ENCODE measurements at places on chromosomes 1 and 21.

- no peak for DNase-seq
Measured at GRCh38 chr21:43893536-43894205, 28.6 kb downstream of the AGPAT3 start.

- no peak for DNase-seq
Measured at GRCh38 chr1:39489567-39490239, 1.7 kb upstream of the BMP8A start.

DNA sequence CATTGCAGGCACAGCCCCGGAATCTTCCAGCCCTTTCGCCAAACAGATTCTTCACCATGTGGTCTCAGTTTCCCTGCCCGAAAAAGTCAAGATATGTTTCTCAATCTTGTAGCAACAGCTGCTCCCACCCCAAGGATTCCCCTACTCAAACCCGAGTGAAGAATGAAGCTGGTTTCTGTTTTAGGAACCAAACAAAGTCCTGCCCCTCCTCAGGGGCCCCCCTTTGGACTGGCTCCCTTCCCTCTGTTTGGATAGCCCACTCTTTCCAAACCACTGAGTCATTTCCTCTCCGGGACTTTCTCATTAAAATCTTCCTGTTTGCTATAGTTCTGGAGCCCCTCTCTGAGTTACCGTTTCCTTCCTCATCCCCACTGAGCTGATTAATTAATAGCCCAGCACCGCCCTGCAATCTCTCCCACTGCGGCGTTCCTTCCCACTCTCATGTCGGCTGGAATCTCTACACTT, 100.9 kb downstream of the TSEN15 start:
- DNase-seq, result no peak

DNA sequence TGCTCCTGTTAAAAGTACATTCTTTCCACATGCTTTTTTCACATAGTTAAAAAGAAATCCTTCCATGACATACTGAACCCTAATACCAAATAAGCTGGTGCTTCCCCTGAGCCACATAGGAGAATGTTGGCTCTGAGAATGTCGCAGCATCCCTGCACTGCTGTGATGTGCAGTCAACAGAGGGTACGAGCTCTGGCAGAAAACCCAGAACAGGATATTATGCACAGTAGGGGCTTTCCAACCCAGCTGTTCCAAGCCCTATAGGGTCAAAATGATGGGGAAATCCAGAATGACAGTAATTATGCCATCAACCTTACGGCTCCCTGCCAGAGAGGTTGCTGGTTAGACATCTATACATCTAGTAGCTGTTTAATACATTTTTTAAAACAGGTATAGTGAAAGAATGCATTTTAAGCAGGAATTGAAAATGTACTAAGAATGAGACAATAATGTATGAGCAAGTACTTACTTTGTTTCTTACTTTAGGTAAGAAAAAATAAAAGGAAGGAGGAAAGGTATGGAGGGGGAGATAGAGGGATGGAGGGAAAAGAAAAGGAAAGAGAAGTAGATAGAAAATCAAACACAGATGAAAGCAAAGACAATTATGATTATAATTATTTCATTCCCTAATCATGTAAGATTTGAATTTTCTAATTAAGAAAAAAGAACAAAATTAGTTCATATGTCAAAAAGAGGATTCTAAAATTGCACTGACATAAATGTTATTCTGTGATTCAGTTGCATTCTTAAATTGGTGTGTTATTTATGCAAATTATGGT, 126.0 kb downstream of the NR5A2 start:
- no peak for DNase-seq

DNA sequence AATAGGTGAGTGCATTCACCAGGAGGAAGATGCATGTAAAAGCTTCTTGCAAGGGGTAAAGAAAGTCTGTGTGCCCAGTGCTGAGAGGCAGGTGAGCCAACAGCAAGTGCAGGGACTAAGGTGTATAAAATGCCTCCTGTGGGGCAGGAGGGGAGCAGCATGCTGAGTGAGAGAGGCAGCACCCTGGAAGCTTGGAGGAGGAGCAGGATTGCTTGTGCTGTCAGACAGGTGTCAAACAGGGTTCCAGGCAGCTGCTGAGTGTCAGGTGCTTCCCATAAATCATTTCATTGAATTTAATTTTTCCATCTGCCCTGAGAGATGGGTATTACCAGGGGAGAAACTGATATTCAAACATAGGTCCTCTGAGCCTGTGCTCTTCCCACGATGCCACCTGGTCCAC, 13.9 kb downstream of the BSND start:
- no peak for DNase-seq

- no peak for DNase-seq
Measured at GRCh38 chr1:66046415-66046814, 253.7 kb downstream of the PDE4B start.

- no peak for DNase-seq
Measured at GRCh38 chr1:54403808-54404261, 2.4 kb downstream of the SSBP3 start.

- no peak for DNase-seq
Measured at GRCh38 chr21:31938330-31939301, 65.8 kb downstream of the HUNK start.

DNA sequence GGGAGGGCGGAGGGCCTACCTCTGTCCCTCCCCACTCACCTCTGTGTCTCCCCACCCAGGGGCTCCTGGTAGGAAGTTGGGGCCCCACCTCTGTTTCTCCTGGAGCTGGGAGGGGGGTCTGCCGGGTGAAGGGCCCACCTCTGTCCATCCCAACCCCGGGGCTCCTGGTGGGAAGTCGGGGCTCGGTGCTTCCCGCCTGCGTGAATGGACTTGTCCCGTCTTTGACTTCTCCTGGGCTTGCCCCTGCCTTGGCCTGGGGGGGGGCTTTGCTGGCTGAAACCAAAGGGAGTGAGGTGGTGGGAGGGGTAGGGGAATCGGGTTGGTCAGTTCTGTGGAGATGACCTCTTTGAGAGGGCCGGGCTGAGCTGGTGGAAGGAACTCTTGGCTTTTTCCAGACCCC, 5.8 kb downstream of the AGRN start:
- no peak for DNase-seq

GRCh38 chr1:100721526-100722207, 2.1 kb downstream of the VCAM1 start:
- DNase-seq, result no peak

DNA sequence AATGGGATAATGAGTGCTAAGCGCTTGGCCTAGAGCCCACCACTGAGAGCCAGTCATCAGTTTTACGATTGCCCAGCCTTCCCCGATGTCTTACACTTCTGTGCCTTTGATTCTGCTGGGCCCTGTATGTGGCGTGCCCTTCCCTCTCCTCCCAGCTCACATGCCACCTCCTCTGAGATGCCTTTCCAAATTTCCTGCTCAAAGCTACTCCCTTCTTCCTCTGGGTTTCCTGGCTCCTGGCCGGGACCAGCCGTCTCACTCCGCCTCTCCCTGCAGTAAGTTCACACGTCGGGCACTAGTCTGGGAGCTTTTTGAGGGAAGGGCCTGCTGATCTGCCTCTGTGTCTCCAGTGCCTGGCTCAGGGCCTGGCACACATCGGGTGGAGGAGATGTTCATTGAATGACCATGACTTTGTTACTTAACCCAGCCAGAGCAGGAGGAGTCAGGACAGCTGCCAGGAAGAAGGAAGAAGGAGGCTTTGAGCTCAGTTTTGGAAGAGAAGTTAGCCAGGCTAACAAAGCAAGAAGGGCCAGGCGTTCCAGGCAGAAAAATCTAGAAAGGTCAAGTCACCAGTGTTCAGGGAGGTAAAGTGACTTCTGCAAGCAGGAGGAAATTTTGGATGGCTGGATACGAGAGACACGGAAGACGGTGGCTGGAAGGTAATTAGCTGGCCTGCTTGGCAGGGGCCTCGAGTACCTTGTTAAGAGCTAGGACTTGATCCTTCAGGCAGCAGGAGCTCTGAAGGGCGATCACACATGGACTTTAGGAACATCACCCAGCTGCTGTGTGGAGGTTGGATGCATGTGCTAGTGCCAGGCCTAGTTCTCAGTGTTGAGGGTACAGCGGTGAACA, 63.6 kb downstream of the EPHB2 start:
- no peak for DNase-seq

DNA sequence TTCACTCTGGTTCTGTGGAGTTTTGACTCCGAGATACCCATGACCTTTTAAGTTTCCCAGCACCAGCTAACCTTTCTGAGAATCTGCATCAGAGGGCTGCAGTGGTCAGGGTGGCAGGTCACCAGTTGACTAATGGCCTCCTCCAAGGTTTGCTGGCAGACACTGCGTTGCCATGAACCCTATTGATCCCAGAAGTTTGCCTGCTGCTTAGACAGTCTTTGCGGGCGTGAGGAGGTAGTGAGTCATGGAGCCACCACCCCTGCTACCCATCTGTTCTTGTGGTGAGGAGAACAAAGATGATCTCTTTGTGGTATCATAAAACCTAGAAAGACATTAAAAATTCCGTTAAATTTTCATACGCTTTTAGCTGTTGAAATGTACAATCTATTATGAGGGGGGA, 180.4 kb downstream of the FGGY start:
- no peak for DNase-seq

- peak; percentile 57 for DNase-seq
Measured at GRCh38 chr1:89670163-89670562, 37.2 kb downstream of the LRRC8C start.

- no peak for DNase-seq
Measured at GRCh38 chr1:197799271-197799670, 24.0 kb upstream of the DENND1B start.

GRCh38 chr21:44480200-44481053, 25.1 kb downstream of the LRRC3 start:
- no peak for DNase-seq

- no peak for DNase-seq
Measured at GRCh38 chr1:42143896-42144710, 9.1 kb upstream of the GUCA2B start.

DNA sequence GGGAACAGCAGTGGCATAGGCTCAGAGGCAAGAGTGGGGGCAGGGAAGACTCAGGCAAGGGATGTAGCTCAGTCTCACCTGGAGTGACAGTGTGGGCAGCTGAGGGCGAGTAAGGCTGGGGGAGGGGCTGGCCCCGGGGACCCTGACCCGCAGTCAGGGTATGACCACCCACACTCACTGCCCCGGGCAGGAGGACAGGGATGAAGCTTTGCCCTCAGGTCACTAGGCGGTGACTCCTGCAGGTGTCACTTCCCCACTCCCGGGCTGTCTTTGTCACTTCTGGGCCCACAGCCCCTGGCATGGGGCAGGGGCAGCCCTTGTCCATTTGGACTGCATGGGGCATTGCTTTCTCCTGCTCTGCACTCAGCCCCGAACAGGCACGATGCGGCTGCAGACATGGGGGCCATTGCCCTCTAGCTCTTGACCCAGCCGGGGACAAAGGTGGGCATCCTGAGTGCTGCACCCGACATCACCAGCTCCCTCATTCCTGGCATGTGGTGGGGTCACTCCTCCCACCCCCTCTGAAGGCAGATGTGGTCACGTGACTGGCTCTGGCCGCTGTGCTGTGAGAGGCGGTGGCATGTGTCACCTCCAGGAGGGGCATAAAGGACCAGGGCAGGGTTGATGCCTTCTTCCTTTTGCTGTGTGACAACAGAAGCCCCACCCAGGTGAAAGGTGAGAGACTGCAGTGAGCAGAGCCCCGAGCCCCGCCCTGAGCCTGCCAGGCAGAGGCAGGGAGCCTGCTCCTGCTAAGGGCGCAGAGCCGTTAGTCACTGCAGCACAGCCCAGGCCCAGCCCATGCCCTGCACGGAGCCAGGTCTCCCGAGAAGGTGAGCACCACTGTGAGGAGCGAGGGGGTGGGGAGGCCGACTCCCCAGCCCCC, 66.0 kb downstream of the MATN1 start:
- no peak for DNase-seq

GRCh38 chr1:3785456-3786157, 10.7 kb downstream of the LRRC47 start:
- DNase-seq, result no peak

- DNase-seq, result no peak
Measured at GRCh38 chr1:236394879-236395229, 768 bp downstream of the EDARADD start.

GRCh38 chr1:179153217-179153616, 71.3 kb downstream of the TOR3A start:
- no peak for DNase-seq

DNA sequence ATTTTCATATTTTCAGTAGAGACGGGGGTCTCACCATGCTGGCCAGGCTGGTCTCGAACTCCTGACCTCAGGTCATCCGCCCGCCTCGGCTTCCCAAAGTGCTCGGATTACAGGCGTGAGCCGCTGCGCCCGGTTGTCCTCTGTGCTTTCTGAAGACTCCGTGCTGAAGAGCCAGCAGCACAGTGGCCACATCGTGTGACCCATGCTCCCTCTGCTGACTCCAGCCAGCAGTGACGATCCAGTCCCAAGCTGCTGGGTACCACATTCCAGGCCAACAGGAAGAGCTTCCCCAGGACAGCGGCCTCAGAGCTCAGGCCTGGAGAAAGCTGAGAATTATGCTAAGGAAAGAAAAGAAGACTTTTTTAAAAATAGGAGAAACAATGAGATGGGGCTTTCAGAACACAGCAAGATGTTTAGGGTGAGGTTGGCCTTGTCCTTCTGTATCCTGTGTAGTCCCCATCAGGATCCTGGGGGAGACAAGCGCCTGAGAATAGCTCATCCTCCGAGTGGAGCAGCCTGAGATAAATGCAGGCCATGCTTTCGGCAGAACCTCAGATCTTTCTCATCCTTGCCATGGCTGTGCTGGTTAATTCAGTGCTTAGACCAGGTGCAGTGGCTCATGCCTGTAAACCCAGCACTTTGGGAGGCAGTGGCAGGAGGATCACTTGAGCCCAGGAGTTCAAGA, 207.1 kb downstream of the SLC35F3 start:
- no peak for DNase-seq

DNA sequence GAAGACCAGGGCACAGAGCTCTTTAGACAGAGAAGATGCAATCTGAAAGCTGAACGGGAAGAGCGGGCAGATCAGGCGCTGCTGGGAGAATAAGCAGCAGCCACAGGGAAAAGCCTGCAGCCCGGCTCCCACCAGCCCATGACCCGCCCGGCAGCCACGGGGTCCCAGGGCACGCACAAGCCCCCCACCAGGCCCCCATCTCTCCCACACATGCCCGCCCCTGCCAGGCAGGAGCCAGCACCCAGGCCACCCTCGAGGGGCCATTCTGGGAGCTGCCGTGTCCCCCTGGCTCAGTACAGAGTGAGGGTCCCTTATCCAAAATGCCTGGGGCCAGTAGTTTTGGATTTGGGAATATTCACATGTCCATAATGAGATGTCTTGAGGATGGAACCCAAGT, 16.3 kb downstream of the SLC19A1 start:
- no peak for DNase-seq

GRCh38 chr1:245124644-245125043, 30.1 kb upstream of the KIF26B start:
- DNase-seq, result no peak

DNA sequence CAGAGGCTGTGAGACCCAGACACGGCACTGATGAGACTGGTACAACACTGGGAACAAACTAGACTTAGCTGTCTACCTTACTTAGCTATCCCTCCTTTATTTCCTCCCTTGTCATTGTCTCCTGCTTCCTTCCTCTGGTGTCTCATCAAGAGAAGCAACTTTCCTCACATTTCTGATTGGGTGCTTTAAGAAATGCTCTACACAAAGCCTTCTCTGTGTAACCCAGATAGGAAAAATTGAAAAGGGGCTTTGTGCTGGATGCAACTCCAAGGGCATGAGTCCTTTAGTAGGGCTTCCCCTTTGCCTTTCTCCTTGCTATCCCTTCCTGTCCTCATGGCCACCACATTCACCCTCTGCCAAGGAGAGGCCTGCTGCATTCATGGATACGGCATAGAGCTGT, 274.5 kb downstream of the VAV3 start:
- no peak for DNase-seq
